ENCODE measurements at places on chromosomes 1 and 21. TPM values are rescaled to one million over a fixed set of nuclear protein-coding genes. Genes with fewer than 3 reads are reported as not detected.

The DMRTA2 gene
- not detected for total RNA-seq

The ZBTB18 gene
- total RNA-seq: 19.1 TPM

The DSCAM gene
- 1.1 TPM for total RNA-seq

The ADAM30 gene
- total RNA-seq: not detected

The UMODL1 gene
- not detected for total RNA-seq

The SH2D2A gene
- 0.09 TPM for total RNA-seq

The LYSMD1 gene
- total RNA-seq: 6.9 TPM

The MTF2 gene
- 16.2 TPM for total RNA-seq

The PGBD2 gene
- 3.6 TPM for total RNA-seq

The CYP4A11 gene
- not detected for total RNA-seq

The PPIAL4G gene
- total RNA-seq: not detected

The ANKRD45 gene
- 0.21 TPM for total RNA-seq

The DISP3 gene
- not detected for total RNA-seq

The KCNAB2 gene
- total RNA-seq: 8.9 TPM

The ROR1 gene
- total RNA-seq: 8.9 TPM

The GPR37L1 gene
- total RNA-seq: not detected

The ANXA9 gene
- total RNA-seq: 0.71 TPM

The EPHA8 gene
- not detected for total RNA-seq

The MIER1 gene
- 33.4 TPM for total RNA-seq

The GBP5 gene
- not detected for total RNA-seq

The GPR153 gene
- 6.3 TPM for total RNA-seq

The LMOD1 gene
- 36.0 TPM for total RNA-seq

The KRTAP10-7 gene
- not detected for total RNA-seq

Data from HFFc6 (cell line).